Stimulated activated CD8-positive, alpha-beta memory T cell treated with anti-CD3 and anti-CD28 coated beads, Interleukin-4, amount 100 ng/mL, for 1 hour (primary cell): ENCODE measurements at places on chromosomes 16 and 17.
A peak's percentile ranks its signal among the peaks of the same experiment; 100 is the strongest.

DNA sequence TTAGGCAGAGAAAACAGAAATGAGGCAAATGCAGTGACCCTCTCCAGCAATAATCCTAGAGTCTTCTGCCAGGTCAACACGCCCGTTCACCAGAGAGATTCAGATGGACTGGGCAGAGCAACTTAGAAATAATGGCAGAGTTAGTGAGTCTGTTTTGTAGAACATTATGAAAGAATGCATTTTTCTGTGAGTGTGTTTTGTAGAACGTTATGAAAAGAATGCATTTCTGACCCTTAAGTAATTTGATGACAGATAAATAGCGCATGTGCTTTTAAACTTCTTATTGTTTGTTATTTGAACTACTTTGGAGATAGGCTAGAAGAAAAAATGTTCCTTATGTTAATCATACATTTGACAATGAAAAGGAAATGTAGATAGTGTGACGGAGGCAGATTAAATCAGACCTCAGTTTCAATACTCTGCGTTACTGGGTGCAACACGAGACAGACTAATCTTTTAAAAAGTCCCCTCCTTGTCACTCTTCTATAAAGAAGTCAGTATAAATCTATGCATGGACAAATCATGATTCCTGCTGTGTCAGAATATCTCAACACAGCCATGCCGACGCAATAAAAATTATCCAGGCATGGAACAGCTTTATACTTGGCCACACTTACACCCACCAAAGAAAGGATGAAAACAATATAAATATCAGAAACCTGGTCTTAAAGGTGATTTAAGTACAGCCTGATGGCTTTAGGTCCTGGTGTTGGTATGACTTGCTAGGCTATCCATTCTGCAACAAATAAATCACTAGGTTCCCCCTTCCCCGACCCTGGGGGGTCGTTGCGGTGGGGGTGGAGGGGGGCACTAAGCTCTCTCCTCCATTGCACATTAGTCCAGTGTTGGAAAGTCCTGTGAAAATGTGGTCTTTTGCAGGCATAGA is 47.8 kb downstream of the MARCHF10 start:
- no peak for DNase-seq

DNA sequence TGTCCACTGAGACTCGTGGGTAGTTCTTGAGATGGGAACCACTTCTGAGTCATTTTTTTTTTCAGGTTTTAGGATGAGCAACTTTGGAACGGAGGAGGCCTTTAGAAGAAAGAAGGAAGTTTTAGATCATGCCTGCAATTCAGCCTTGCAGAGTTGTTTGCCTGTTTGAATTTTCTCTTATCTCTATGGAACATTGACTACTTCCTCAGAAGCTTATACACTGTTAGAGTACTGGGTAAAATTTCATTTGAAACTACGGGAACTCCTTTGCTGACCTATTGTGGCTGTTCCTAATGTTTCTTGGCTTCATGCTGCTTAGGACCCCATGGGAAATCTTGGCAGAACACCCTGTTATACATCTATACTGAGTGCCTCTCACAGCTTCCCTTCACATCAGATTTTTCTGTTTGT is 70.8 kb downstream of the MAP2K6 start:
- no peak for DNase-seq

- no peak for DNase-seq
Measured at GRCh38 chr16:84284154-84284722, 10.4 kb upstream of the WFDC1 start.

DNA sequence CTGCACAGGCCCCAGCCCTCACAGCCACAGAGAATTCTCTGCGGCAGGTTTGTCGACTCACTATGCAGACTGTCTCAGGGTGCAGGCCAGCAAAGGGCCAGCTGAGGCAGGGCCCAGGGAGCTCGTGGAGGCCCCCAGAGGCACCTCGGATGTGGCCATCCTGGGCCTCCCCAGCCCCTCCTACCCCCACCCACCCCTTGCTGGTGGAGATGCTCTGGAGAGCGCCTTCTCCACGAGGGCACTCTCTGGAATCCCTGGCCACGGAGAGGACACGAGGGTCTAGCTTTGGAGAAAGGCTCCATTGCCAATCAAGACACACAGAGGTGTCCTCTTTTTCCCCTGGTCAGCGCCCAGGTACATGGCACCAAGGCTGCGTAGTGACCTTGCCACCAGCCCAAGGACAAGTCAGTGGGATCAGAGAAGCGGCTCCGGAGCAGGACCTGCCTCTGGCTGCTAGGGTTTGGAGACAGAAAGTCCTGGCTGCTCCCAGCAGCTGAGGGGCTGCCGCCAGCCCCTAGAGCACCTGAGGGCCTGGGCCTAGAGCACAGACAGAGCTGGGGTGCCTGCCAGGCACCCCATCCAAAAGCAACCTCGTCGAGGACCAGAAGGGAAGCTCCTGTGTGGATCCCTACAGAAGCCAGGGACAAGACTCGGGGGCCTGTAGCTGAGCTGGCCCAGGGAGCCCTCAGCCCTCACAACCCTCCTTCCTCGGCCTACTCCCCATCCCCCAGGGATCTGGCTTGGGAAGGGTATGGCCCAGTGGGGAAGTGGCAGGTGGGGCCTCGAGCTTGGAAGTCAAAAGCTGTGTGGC is 18.7 kb downstream of the ARL2BP start:
- DNase-seq = no peak

DNA sequence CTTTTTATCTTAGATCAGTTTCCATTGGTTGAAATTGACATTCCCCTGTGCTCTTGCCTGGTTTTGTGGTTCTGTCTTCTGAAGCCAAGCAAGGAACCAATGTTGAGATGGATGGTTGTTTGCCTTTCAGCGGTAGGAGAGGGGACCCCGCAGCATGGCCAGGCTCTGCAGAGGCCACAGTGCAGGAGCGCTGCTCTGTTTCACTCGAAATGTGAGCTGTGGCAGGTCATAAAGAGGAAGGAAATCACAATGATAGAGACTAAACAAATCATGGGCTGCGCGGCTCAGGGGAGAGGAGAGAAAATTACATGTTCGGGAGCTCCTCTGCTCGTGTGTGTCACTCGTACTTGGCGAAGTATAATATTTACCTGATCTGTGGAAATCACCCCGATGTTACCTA is 148.2 kb downstream of the SNX29 start:
- DNase-seq = no peak

- no peak for DNase-seq
Measured at GRCh38 chr16:57128771-57129389, 36.5 kb downstream of the CPNE2 start.

DNA sequence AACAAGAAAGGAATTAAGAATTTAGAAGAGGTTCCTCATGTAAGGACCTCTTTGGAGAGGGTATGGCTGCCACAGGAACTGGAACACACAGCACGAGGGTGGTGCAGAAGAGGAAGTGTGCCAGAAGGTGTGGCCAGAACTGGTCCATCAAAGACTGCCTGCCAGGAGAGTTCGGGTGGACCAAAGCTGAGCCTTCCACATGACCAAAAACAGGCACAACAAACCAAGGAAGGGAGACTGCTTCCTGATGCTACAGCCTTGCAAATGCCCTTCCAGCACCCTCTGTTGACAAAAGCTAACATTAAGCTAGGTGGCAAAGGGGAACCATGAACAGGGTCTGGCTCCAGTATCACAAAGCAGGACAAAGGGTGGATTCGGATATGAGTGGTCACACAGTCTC is 125.8 kb upstream of the TMEM97 start:
- no peak for DNase-seq

DNA sequence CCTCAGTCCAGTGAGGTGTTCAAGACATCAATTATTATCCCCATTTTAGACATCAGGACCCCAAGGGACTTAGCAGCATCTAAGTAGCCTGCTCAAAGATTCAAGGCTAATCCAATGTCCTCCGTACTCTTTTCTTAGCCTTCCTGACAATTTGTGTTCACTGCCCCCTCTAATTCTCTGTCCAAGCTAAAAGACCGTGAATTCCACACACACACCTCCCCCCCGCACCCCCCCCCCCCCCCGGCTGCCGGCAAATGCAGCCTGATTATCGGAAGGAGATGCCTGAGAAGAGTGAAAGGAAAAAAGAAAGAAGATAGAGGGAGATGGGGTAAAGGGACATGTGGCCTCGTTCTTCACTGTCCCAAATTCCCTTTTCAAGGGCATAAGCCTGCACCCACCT is 58.1 kb upstream of the NLK start:
- DNase-seq = no peak

- DNase-seq = no peak
Measured at GRCh38 chr16:641326-642188, at the start of gene MCRIP2. Gene MCRIP2 (plus strand): TSS chr16:641828. CDS start chr16:641992, 164 bp downstream.

DNA sequence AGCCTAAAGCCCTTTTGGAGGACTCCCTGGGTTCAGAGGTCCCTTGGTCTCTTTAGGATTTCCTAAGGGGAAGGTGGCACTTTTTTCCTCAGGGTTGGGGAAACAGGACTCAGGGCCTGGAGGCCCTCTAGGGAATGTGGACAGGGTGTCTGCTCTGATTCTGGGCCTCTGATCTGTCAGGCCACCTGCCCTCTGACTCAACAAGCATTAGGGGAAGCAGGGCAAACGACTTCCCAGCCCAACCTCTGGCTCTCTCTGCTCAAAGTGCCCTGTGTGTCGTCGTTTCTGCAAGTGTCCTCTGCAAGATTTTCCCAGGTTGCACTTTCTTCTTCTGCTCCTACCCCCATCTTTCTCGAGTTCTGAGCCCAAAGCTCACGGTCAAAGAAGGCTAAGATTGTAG is 6.6 kb upstream of the IGFBP4 start:
- DNase-seq = no peak

DNA sequence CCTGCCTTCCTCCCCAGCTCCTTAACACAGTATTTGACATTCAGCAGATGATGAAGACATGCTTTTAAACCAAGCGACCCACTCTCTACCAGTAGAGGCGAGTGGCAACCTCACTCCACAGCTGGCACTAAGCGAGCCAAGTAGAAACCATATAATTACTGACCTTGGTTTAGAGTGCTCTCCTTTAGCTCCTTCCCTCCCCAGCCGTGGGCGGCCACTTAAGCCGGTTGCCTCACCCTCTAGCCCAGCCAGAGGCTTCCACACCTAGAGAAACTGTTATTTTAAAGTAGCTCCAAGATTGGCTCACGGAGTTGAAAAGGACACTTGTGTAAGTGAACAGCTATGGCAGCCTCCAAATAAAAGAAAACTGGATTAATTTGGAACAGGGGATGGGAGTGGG is 109.1 kb upstream of the CRHR1 start:
- no peak for DNase-seq

- DNase-seq = no peak
Measured at GRCh38 chr16:82201351-82201750, 31.3 kb upstream of the MPHOSPH6 start.

DNA sequence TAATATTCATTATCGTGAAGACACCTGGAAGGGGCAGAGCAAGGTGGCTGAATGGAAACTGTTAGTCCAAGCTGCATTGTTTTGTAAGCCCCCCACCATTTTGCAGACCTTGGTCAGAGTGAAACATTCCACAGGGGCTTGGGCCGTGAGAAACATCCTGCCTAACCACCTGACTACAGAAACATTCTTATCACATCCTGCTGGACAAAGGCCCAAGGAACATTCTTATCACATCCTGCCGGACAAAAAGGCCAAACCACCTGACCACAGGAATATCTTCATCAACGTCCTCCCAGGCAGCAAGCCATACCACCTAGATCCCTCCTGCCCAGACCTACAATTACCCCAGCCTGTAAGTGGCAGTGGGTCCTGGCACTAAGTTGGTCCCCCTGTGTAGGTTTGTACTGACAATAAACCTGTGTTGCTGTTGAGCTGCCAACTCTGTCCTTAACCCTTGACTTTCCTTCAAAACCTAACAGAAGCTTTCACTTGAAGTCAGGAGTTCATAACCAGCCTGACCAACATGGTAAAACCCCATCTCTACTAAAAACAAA is 19.6 kb downstream of the ATF7IP2 start:
- DNase-seq = no peak

DNA sequence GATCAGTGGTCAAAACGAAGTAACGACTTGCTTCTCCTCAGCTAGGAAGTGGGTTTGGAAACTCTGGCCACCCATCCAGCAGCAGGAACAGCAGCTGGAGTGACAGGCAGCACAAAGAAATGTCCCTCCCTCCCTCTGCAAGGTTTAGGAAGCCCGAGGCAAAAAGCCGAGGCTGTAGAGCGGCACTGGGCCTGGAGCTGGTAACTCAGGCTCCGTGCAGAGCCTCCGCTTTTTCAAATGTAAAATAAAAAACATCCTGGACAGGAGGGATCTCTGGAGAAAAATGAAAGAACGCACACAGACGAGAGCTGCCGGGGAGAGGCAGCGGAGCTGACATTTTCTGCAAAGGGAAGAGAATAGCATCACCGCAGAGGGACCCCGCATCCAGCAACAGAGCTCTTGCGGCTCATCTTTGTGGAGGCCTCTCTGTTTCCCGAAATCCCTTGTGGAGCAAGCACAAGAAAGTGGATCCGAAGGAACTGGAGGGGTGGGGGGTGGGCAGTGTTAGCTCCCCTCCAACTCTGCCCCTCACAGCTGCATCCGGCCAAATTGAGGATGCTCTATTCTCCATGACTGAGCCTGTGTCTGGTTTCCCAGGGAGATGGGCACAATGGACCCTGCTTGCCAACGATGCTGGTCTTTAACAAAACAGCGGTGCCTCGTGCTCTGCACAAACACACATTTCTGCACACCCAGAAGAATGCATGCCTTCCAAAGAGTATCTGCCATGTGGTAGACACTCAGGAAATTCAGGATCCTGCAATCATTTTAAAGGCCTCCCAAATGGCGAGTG is 335.5 kb upstream of the ZFHX3 start:
- no peak for DNase-seq

DNA sequence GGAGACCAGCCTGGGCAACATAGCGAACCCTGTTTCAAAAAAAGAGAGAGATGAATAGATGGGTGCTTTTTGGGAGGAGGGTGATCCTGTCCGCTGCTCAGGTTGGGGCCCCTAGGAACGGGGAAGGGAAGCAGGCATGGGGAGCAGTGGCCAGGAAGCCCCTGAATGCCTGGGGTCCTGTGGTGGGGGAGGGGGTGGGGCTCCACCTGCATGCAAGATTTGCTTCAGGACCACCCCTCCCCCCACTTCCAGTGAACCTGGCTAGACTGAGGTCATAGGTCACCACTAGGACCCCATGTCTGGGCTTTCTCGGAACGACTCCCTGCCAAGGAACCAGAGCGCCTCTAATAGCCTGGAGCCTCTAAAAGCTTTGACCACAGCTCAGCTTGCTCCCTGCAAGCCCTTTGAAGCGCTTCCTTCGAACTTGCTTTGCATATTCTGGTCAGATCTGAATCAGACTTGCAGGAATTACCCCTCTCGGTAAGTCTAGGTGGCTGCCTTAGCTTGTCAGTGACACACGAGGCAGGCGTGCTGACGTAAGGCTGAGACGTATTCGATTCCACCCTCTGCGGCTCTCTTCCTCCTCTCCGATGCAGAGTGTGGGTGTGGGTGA is 3.7 kb downstream of the SOCS3 start:
- DNase-seq = peak; percentile 82

GRCh38 chr17:55323518-55324295 is 58.9 kb downstream of the HLF start:
- no peak for DNase-seq

GRCh38 chr16:80084614-80085013 is 456.2 kb upstream of the DYNLRB2 start:
- DNase-seq = no peak

DNA sequence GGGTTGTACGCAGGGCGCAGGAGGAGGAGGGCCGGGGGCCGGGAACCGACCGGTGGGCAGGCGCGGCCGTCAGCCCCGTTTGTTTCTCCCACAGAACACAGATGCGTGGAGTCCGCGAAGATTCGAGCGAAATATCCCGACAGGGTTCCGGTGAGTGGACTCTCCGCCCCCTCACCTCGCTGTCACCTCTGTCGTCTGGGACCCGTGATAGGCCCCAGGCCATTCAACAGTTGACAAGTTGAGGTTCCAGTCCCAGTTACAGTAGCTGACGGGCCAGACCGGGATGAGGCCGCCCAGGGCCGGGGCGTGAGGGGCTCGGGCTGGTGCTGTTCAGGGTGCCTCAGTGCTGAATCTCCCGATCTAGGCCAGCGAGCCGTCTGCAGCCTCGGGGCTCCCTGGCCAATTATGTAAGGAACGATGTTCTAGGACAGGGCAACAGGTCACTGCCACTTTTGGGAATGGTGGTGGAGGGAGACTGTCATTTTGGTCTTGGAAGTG is 628 bp downstream of the GABARAPL2 start:
- DNase-seq = no peak
